Non-pigmented ciliary epithelial cell (primary cell): ENCODE measurements at places on chromosomes 1 and 21.

DNA sequence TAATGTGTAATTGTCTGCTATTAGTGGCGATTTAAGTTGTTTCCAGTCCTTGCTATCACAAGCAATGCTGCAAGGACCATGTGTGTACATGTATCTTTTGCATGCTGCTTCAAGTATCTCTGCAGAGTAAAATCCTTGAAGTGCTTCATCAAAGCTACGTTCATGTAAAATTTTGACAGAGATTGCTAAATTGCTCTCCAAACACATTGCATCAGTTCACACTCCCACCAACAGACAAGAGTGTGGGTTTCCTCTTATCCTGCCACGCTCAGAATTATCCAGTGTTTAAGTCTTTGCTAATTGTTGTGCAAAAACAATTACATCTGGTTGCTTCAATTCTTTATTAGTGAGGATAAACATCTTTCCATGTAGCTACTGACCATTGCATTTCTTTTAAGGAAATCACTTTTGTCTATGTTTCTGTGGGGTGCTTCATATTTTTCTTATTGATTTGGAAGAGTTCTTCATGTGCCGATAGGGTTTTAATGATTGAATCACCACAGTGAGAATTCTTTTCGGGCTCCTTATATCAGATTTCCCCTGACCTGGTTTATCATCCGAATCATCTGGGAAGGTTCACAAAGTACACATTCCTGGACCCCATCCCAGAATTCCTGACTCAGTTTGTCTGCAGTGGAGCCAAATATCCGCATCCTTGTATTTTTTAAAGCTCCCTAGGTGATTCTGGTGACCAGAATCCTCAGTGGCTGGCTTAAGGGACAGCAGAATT lies 56.3 kb upstream of the GALNT2 start:
- DNase-seq, result no peak

GRCh38 chr1:194709439-194709838 lies 1523.0 kb upstream of the B3GALT2 start:
- no peak for DNase-seq

DNA sequence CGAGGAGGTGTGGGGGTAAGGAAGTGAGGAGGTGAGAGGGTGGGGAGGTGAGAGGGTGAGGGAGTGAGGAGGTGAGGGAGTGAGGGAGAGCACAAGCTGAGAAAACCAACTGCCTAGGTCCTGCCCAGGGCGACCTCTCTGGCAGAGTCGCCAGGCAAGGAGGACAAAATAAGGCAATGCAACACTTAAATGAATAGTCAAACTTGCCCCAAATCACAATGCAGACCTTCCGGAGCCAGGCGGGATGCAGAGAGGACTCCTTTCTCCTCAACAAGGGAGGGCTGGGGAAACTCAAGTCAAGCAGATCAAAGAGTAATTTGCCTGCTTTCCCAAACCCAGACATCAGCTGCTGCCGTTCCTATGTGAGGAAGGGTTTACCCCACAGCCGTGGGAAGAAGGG lies 86.0 kb downstream of the CCDC185 start:
- DNase-seq, result no peak

GRCh38 chr1:117606649-117607430 lies 992 bp downstream of the TENT5C start:
- no peak for DNase-seq

- DNase-seq, result no peak
Measured at GRCh38 chr1:94798462-94798861, 21.7 kb upstream of the SLC44A3 start.
